Fibroblast of the aortic adventitia (primary cell): ENCODE measurements at places on chromosomes 7 and 10. TPM values are rescaled to one million over a fixed set of nuclear protein-coding genes. Genes with fewer than 3 reads are reported as not detected.

KCP gene
- 0.09 and 1.6 TPM in 2 replicates for total RNA-seq

C10orf105 gene
- under 0.01 TPM in 1 of 2 replicates, not detected in the other for total RNA-seq

SERPINE1 gene
- total RNA-seq: 23.1 and 341 TPM in 2 replicates

LRRD1 gene
- 0.09 and 0.41 TPM in 2 replicates for total RNA-seq

LRMDA gene
- total RNA-seq: 3.6 and 6.3 TPM in 2 replicates

PKD2L1 gene
- not detected in 2 replicates for total RNA-seq

SPDYE2B gene
- 0.16 TPM in 1 of 2 replicates, not detected in the other for total RNA-seq

IGFBP3 gene
- total RNA-seq: 287 and 1,278 TPM in 2 replicates

SPDYE8 gene
- not detected in 2 replicates for total RNA-seq

SFRP5 gene
- total RNA-seq: not detected in 2 replicates

RBP4 gene
- 1.9 and 2.5 TPM in 2 replicates for total RNA-seq

PPP1R9A gene
- total RNA-seq: 0.45 and 0.49 TPM in 2 replicates

TMEM270 gene
- not detected in 2 replicates for total RNA-seq

CD36 gene
- total RNA-seq: 1.7 and 561 TPM in 2 replicates

GPNMB gene
- 479 and 525 TPM in 2 replicates for total RNA-seq

FAM20C gene
- total RNA-seq: 18.2 and 55.5 TPM in 2 replicates

OR2A7 gene
- total RNA-seq: 0.81 and 0.98 TPM in 2 replicates

ENO4 gene
- total RNA-seq: 0.27 and 1.4 TPM in 2 replicates

ENKUR gene
- total RNA-seq: 0.09 TPM in 1 of 2 replicates, not detected in the other
